ENCODE measurements at places on chromosomes 7 and 10. TPM values are rescaled to one million over a fixed set of nuclear protein-coding genes. Genes with fewer than 3 reads are reported as not detected.

NAT16 gene
- total RNA-seq: not detected

ZC3HAV1L gene
- total RNA-seq: 15.6 TPM

CCDC3 gene
- total RNA-seq: not detected

MGAM2 gene
- not detected for total RNA-seq

HPS1 gene
- total RNA-seq: 88.5 TPM

ABCA13 gene
- total RNA-seq: 0.17 TPM

CUBN gene
- 3.7 TPM for total RNA-seq

MRLN gene
- not detected for total RNA-seq

EPO gene
- total RNA-seq: not detected

EBLN1 gene
- not detected for total RNA-seq

BICC1 gene
- total RNA-seq: 0.06 TPM

C7orf57 gene
- 0.40 TPM for total RNA-seq

PARD3 gene
- 0.48 TPM for total RNA-seq

MINDY3 gene
- 23.3 TPM for total RNA-seq

P4HA1 gene
- total RNA-seq: 51.2 TPM
